GM13977 (cell line): ENCODE measurements at places on chromosomes 12 and 14.
A peak's percentile ranks its signal among the peaks of the same experiment; 100 is the strongest.

DNA sequence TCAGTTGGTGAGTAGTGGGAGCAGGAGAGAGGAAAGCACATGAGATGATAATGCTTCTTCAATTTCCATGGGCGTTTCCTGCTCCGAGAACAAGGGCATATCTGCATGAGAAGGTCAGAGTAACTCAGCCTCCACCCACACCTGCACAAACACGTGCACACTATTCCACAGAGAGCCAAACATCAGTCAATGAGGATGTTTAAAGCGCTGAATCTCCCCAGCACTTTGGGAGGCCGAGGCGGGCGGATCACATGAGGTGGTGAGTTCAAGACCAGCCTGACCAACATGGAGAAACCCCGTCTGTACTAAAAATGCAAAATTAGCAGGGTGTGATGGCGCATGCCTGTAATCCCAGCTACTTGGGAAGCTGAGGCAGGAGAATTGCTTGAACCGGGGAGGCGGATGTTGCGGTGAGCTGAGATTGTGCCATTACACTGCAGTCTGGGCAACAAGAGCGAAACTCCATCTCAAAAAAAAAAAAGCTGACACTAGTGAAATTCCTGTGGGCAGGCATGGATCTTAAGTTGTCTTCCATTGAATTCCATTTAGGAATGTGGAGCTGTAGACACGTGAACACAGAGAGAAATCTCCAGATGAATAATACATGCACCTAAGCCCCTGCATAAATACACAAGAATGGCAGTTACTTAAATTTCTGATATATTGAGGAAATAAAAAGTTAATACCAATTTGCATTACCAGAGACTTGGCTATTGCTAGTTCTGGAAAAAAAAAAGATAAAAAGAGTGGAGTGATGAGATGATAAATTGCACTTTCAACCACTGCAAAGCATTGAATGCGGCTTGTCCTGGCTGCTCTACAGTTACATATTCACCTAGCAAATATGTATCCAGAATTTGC is 1097.4 kb upstream of the TMEM132C start:
- DNase-seq: no peak

- DNase-seq: peak; percentile 45
These were observed 847 bp upstream of the WNT10B start for GRCh38 chr12:48972213-48972951.

GRCh38 chr12:90199006-90199405 is 490.4 kb upstream of the ATP2B1 start:
- no peak for DNase-seq

- no peak for DNase-seq
These were observed 17.4 kb downstream of the TEAD4 start for GRCh38 chr12:2976581-2976996.

DNA sequence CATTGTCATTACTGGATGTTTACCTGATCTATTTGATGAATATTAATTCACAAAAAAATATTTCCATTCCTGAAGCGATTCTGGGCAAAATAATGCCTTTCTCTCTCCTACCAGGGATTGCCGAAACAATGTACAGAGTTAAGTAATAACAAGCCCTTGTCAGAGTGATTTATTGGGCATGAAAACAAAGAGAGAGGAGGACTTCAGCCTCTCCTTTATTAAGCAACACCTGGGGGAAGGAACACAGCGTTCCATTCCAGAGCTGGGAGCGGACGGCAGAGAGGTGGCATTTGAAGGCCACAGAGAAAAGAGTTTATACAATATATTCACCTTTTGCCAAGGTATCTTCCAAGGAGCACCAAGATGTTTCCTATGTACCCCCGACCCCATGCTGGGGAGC is 165.8 kb downstream of the KSR2 start:
- no peak for DNase-seq

GRCh38 chr12:92078167-92079053 is 67.2 kb downstream of the BTG1 start:
- DNase-seq: no peak

DNA sequence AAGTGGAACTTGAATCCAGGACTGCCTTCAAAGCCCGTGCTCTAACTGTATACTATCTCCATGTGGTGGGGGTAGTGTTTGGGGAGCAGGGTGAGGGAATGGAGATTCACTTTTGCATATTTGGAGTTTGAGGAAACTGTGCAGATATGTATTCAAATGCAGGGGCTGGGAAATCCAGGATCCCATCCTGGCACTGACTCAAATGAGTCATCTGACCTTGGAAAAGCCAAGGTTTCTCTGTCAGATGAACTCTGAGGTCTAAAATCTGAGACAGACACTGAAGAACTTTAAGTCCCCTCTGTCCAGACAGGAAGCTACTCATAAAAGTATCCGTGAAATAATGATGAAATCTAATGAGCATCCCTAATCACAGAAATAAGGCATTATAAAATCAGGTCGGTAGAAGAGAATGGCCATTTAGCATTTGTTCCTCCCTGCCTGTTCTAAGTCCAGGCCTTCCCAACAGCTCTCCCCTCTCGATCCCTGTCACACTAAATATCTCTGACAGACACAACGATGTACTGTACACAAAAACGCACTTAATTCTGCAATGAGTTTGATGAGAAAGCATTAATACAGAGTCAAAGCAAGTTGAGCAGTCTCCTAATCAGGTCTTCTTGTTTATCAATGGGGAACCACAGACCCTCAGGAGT is 14.4 kb downstream of the NIN start:
- DNase-seq: no peak
